ENCODE measurements at places on chromosomes 1 and 21.
A peak's percentile ranks its signal among the peaks of the same experiment; 100 is the strongest.

- DNase-seq, result no peak
These were observed 62.0 kb upstream of the LPGAT1 start for GRCh38 chr1:211892577-211892976.

- no peak for DNase-seq
These were observed 23.1 kb downstream of the SLC26A9 start for GRCh38 chr1:205920159-205920558.

- no peak for DNase-seq
These were observed 10.0 kb downstream of the RABGAP1L start for GRCh38 chr1:174169342-174169741.

DNA sequence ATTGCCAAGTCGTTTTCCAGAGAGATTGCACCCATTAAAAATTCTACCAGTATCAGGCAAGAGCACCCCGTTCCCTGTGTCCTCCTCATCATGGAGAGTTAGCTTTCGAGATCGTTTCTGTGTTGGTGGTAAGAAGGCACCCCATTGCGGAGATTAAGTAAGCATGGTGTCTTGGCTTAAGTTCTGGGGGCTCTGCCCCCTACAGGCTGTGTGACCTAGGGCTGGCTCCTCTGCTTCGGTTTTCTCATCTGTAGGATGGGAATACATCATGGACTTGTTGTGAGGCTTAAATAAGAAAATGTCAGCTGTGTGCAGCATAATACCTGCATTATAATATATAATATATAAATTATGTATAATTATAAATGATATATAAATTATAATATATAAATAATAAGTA, 36.8 kb upstream of the TENT5C start:
- DNase-seq, result no peak

DNA sequence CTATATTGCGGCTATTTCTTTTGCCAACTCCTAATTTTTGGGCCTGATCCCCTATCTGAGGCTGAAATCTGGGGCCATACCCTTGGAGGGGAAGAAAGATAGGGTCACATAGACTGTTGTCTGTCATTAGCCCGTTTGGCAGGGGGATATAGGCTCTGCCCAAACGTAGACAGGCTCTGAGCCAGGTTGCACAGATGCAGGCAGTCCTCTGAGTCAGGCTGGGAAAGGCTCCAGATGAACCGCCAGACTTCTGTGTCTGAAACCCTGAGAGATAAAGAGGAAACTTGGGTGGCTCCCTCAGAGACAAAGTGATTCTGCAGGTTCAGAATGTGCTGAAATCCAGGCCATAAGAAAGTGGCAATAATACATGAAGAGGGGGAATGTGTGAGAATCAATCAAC, 4.0 kb upstream of the CAP1 start:
- no peak for DNase-seq

- peak; percentile 69 for DNase-seq
These were observed 12.5 kb upstream of the ATF3 start for GRCh38 chr1:212595787-212596714.

GRCh38 chr1:223345720-223346119, 18.3 kb downstream of the SUSD4 start:
- DNase-seq, result no peak

GRCh38 chr1:10761503-10762152, 34.8 kb downstream of the CASZ1 start:
- no peak for DNase-seq

DNA sequence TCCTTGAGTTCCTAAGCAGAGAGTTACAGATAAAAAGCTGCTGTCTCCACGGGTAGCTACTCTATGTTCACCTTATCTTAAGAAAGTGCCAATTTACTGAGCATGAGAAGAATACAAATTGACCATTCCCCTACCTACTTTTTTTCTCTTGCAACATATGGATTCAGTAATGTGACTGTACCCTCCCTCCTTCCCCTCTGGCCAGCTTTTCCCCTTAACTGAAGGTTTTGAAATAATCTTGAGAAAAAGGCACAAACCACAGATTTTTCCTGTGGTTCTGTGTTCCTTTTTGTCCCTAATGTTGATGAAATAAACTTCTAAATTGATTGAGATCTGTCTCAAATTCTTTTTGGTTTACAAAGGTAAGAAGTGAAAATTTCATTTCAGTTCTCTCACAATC, 2.6 kb upstream of the CD2 start:
- no peak for DNase-seq

DNA sequence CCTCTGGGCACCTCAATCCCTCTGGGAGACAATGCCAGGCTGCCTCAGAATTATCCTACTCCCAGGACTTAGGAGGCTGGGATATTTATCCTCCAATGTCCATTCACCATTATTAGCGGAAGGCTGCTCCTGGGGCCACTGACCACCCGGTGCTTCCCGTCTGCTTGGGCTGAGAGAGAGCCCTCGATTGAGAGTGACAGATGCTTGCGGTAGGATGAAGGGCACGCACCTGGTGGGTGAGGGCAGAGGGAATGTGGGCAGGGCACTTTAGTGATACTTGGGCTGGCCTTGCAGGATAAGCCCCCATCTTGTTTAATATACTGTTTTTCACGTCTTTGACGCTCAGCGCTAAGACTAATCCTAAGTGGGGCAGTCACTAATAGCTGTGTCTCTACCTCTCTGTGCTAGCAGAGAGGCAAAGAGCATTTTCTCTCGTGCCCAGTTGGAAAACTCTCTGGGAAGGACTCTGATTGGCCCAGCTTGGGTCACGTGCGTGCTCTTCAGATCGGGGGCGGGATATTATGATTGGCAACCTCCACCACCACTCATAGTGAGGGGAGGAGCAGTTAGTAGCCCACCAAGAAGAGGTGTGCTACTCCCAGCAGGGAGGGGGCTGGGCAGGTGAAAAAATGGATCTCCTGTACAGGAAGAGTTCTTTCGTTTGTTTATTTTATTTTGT, 10.6 kb upstream of the PARS2 start:
- no peak for DNase-seq

- DNase-seq, result no peak
These were observed 1.3 kb upstream of the MYOC start for GRCh38 chr1:171653796-171654195.

GRCh38 chr21:37965088-37965805, 49.0 kb upstream of the KCNJ6 start:
- no peak for DNase-seq

GRCh38 chr1:18640228-18641004, 9.8 kb downstream of the PAX7 start:
- DNase-seq, result no peak

- no peak for DNase-seq
These were observed 65.7 kb downstream of the PLA2G4A start for GRCh38 chr1:186894415-186894814.

GRCh38 chr1:114700036-114700600, 4.8 kb upstream of the AMPD1 start:
- no peak for DNase-seq

- DNase-seq, result peak; percentile 43
These were observed 954 bp downstream of the MYOG start for GRCh38 chr1:203084588-203085527.

GRCh38 chr1:235024711-235025421, 103.8 kb downstream of the TOMM20 start:
- DNase-seq, result no peak

- no peak for DNase-seq
These were observed 16.1 kb downstream of the LAMC1 start for GRCh38 chr1:183039330-183039729.

GRCh38 chr1:246292571-246292970, 214.5 kb downstream of the SMYD3 start:
- DNase-seq, result no peak

DNA sequence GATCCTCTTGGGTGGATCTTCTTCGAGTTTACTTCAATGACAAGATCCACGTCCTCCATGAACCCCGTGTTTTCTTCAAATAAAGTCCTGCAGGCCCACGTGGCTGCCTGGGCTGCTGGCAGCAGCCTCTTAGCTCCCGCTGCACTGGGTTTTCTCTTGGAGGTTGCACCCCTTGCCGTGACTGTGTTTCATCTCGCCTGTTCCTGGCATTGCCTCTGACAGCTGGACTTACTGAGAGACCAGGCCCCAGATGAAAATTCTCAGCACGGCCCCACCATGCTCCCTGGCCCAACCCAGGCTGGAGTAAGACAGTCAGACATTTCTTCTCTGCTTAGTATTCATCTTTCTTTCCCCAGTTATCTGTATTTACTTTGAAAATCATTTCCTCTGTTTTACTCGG, 274.8 kb upstream of the RUNX1 start:
- DNase-seq, result no peak

DNA sequence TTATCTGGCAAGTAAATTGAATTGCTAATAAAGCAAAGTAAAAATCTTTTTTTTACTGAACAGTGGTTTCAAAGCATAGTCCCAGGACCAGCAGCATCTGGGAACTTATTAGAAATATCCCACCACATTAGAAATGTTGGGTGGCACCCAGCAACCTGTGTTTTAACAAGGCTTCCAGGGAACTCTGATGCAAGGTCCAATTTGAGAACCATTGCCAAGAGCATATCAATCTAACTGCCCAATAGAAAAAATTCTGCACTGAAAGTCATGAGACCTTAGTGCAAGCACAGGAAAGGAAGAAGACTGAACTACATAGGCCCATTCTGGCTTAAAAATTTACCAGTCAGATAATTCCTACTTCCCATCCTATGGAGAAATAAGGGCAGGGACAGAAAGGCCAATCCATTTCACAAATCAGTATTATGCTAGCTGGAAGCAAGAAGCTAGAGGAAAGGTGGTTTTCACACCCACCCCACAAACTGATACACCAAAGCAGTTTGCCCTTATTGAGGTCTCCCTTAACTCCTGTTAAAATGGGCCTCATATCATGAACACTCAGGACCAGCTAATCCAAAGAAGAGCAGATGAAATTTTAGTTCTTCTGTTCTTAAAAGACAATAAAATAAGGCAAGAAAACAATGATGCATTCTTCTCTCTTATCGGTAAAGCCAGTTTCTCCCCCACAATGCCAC, 17.5 kb upstream of the C1orf105 start:
- DNase-seq, result no peak

- peak; percentile 26 for DNase-seq
These were observed 1.0 kb downstream of the SLC35D1 start for GRCh38 chr1:67052741-67053534.

GRCh38 chr1:115643666-115644065, 1.9 kb downstream of the VANGL1 start:
- DNase-seq, result no peak

DNA sequence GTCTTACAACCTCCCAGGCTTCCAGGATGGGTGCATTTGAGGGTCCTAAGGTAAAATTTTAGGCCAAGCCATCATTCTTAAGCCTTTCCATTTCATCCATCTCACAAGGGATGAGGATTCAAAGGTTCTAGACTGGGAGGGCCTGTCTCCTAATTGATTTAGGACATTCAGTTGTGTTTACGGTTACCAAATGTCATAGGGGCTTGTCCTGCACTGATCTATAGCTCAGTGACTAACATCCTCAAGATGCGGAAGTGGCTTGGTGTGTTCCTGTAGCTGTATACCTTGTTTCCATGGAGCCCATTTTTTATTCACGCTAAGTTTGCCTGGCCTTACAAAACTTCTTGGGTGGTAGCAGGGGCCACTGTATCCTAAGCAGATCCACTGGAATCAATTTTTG, 52.8 kb downstream of the DUSP10 start:
- DNase-seq, result no peak

GRCh38 chr21:32253215-32253641, 25.6 kb downstream of the MIS18A start:
- DNase-seq, result no peak

DNA sequence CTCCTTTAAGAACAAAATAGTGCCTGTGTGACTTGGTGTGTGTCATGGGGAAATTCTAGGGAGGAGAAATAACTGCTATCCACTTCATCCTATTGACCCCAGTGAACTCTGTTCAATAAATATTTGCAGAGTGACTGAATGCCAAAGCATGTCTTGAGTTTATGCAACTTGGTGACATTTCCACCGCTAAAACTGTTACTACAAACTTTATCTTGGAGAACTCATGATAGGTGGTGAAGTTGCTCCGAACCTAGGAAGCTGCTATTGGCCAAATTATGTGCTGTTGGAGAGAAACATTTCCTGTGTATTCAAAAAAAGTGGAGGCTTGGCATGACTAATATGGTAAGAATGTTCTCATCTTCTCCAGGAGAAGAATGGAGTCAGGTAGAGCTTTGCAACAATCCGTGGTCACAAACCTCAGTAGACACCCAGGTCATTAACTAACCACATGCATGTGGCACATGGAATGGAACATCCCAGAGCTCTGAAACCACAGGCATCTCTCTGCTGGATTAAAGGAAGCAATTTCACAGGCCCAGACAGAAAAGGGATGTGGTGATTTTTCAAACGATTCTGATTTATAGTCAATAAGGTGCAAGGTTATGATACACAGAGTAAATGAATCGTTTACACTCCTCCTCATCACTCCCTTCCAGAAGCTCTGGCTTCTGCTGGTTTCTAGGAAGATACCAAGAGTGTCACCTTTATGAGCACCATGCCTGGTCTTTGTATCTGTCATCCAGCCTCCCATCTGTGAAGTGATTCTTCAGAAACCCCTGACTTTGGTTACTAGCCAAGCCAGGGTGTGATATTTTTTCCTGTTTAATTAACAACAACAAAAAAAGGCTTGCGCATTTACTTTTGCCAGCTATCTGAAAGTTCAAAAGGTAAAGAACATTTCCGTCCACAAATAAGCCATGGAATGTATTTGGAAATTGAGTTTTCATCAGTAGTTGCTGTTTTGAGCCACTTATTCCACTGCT, 361.1 kb downstream of the TGFB2 start:
- no peak for DNase-seq

DNA sequence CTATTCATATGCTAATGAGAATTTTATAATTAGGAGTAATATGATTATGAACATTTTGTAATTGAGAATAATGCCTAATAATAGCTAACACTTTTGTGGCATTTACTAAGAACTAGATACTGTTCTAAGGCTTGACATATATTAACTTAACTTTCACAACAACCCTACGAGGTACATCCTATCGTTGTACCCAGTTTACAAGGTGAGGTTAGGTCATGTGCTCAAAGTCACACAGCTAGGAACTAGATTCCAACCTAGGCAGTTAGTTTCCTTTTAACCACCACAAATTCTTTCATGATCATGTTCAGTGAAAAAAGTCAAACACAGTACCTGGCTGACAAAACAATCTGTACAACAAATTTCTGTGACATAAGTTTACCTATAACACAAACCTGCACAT, 13.0 kb upstream of the ERRFI1 start:
- no peak for DNase-seq

- DNase-seq, result no peak
These were observed 71.4 kb downstream of the CC2D1B start for GRCh38 chr1:52294580-52294979.

GRCh38 chr1:34164771-34165391, at the start of gene CSMD2:
CSMD2 (minus strand) TSS chr1:34165230; CDS start chr1:34165097, 133 bp downstream.
- DNase-seq, result no peak

DNA sequence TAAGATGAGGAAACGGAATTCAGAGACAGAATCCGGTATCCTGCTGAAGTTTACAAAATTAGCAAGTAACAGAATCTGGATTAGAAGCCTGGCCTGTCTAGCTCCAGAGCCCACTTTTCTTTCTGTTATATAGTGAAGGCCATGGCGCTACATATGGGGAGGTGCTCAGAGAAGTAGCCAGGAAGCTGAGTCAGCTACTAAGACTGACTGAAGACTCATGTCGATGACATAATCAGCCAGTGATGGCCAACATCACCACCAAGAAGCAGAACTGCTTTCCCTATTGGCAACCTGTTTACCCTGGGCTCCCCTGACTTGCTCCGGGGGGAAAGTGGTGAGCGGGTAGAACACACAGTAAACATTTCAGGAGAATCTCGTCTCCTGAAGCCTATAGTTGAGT, 18.8 kb downstream of the LRRC52 start:
- DNase-seq, result no peak

GRCh38 chr21:31338908-31339368, 5.1 kb downstream of the TIAM1 start:
- no peak for DNase-seq

GRCh38 chr21:25931765-25932164, 197.0 kb downstream of the GABPA start:
- DNase-seq, result no peak

Measured in activated naive CD4-positive, alpha-beta T cell treated with anti-CD3 and anti-CD28 coated beads for 36 hours (primary cell).